ENCODE measurements at places on chromosomes 5 and 9.

GRCh38 chr5:7014611-7015010 is 301.4 kb downstream of the TENT4A start:
- no peaks in the 10 kb centered on the region for H3K36me3 ChIP-seq
- H3K4me1 ChIP-seq = no peaks in the 10 kb centered on the region
- no peak overlapping the region for H3K27ac ChIP-seq
- no peak for DNase-seq
- H3K4me3 ChIP-seq = no peak overlapping the region

DNA sequence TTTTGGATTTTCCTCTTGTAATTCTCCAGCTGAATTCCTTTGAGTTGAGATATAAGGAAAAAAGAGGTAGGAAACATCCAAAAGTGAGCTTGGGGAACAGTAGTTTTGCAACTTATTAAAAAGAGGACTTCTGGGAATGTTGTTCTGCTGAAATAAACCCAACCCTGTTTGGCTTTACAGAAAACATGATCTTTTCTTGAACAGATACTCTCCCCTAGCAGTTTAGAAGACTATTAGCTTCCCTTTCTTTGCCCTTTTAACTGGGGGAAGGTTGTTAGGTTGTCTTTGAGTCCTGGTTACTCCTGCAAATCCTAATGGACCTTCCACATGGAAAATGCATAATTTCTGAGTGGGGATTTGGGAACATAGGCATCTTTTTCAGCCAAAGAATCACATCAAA is 168.7 kb upstream of the RPS23 start:
- no peak overlapping the region for H3K4me3 ChIP-seq
- H3K27ac ChIP-seq = no peak overlapping the region
- DNase-seq = no peak
- no peaks in the 10 kb centered on the region for H3K4me1 ChIP-seq

DNA sequence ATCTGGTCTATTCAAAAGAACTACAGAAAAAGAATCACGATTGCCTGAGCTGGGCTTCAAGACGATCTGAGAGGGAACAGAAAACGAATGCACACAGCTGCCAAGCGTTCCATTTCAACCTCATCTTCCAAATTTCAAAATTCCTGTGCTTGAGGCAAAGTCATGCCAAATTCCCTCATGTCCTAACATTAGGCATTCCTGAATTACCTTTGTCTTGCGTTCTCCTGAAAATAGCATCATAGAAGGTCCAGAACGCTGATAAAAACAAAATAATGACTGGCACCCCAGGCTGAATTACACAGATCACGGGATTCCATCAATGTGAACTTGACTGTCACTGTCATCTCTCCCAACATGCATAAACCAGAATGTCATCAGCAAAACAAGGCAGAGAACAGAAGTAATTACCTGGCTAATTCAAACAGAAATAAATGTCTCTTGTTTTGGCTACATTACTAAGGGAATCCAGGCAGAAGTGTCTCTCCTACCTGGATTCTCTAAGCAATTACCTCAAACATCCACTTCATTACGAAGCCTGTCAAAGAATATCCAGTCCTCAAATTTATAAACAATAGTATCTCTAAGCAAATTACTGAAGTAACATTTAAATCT is 12.0 kb upstream of the CDH6 start:
- DNase-seq = no peak
- H3K36me3 ChIP-seq = no peaks in the 10 kb centered on the region
- no peak overlapping the region for H3K4me3 ChIP-seq
- H3K27ac ChIP-seq = no peak overlapping the region
- H3K27me3 ChIP-seq = no peaks in the 10 kb centered on the region
- no peaks in the 10 kb centered on the region for H3K4me1 ChIP-seq

DNA sequence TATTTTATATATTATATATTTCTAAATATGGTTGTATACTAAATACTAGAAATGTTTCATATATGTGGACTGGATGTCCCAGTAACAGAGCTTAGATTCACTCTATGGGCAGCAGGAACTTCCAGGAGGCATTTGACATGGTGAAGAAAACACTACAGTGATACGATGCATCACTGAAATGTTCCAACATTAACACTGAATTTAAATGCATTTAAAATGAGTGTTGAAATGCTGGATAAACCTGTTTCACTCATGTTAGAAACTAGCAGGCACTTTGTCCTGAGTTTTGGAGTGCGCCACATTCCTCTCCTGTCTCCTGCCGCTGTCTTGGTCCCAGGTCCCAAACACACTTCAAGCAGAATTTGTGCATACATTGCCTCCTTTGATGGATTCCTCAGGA is 237.8 kb upstream of the NFIL3 start:
- peaks cover 7% of the 10 kb centered on the region for H3K27me3 ChIP-seq
- H3K4me1 ChIP-seq = no peaks in the 10 kb centered on the region
- DNase-seq = no peak

GRCh38 chr9:91130796-91131318 is 230.9 kb downstream of the AUH start:
- no peaks in the 10 kb centered on the region for H3K36me3 ChIP-seq
- H3K4me1 ChIP-seq = peaks cover 5% of the 10 kb centered on the region
- no peak overlapping the region for H3K4me3 ChIP-seq

DNA sequence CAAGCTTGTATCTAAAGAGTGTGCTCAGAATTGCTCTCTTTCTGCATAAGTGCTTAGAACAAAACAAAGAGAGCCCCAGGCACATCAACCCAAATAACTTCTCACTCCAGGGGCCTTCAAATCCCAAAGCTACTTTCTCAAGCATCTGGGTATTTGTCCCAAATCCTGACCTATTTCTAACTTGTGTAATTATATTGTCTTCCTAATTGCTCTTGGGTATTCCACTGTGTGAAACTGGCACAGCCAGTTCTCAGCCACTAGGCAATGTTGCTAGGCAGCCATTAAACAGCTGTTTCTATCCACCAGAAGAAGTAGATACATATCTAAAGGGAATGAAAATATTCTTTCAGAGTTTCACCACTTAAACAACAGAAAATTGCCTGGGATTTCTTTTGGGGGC is 198.8 kb downstream of the PRELID2 start:
- no peaks in the 10 kb centered on the region for H3K27me3 ChIP-seq
- no peaks in the 10 kb centered on the region for H3K4me1 ChIP-seq
- no peak overlapping the region for H3K4me3 ChIP-seq
- DNase-seq = no peak

DNA sequence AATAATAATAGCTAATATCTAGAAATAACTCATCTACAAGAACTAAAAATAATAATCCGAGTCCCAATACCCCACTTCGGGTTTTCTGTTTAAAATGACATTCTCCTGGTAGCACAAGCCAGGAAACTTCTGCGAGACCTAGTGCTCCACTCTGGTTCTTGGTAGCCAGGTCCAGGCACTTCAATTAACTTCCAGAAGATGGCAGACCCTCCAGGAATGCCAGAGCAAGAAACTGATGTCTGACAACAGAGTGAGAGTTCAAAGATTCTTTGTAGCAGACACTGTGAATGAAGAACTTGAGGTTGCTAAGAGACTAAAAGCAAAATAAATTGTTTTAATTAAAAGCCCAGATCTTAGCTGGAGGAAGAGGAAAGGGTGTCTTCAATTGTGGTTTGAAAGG is 1963.3 kb upstream of the CDH9 start:
- no peak for DNase-seq
- H3K27ac ChIP-seq = no peak overlapping the region
- no peak overlapping the region for H3K4me3 ChIP-seq
- H3K27me3 ChIP-seq = no peaks in the 10 kb centered on the region
- H3K36me3 ChIP-seq = no peaks in the 10 kb centered on the region
- no peaks in the 10 kb centered on the region for H3K4me1 ChIP-seq

GRCh38 chr9:112849363-112849922 is 41.2 kb downstream of the SLC46A2 start:
- H3K4me3 ChIP-seq = no peak overlapping the region
- no peak overlapping the region for H3K27ac ChIP-seq
- peaks cover 15% of the 10 kb centered on the region for H3K36me3 ChIP-seq

DNA sequence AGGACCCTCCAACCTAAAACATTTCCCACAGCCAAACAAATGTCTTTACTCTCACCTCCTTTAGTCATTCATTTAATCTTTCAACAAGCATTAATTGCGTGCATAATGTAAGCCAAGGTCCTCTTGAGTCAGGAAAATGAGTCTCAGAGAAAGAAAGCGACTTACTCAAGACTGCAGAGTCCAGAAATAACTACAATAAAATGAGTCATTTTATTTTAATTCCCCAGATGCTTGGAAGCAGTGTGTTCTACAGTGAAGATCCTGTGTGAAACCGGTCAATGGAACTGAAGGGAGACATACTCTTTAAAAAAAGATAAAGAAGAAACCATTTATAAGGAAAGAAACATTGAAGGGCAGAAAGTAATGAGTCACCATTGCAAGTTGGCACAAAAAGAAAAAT is 513.7 kb downstream of the CDK5RAP2 start:
- no peaks in the 10 kb centered on the region for H3K36me3 ChIP-seq
- no peaks in the 10 kb centered on the region for H3K27me3 ChIP-seq
- no peak overlapping the region for H3K27ac ChIP-seq
- no peak for DNase-seq

DNA sequence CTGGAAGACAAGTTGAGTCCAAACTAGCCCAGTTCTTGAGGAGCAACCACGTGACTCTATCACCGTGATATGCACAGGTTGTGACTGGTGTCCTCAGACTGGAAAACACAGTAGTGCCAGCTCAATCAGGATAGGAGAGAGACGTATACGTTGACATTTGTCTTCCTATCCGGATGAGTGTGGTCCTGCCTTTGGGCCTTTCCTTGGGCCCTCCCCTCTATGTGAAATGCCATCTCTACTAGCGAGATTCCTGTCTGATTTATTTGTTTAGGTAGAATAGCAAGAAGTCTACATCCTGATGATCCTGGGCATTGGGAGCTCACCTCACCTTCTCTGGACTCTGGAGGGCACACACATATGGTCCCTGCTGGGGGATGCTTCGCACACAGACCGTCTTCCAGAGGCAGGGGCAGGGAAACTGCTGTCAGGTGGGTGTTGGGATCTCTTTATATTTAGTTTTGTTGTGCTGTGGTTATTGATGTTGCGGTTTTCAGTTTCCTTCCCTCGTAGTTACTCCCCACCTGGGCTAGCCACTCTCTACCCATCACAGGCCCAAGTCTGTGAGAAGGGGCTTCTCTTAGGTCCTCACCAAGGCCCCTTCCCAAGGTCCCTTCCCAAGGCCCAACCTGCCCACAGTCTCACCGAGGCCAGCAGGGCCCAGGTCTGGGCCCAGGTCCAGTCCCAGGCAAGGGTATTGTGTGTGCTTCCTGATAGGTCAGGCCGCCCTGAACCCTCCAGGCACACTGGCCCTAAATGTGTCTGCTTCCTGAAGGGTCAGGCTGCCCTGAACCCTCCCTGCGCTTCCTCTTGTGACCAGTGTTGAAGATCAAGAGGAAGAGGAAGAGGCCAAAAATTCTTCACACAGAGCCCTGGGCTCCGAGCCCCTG is 19.0 kb upstream of the SPINK4 start:
- no peaks in the 10 kb centered on the region for H3K27me3 ChIP-seq
- H3K4me1 ChIP-seq = peaks cover 10% of the 10 kb centered on the region
- no peaks in the 10 kb centered on the region for H3K36me3 ChIP-seq
- no peak overlapping the region for H3K4me3 ChIP-seq
- no peak for DNase-seq

GRCh38 chr5:39471836-39472508 is 47.2 kb upstream of the DAB2 start:
- H3K4me3 ChIP-seq = no peak overlapping the region
- no peak overlapping the region for H3K27ac ChIP-seq
- H3K36me3 ChIP-seq = no peaks in the 10 kb centered on the region

- peaks cover 62% of the 10 kb centered on the region for H3K27me3 ChIP-seq
- peaks cover 5% of the 10 kb centered on the region for H3K4me1 ChIP-seq
- no peak overlapping the region for H3K27ac ChIP-seq
- no peak for DNase-seq
Observed at GRCh38 chr5:73312146-73312871, 136.3 kb downstream of the FOXD1 start.

GRCh38 chr5:74613283-74613682 is 27.2 kb downstream of the ENC1 start:
- DNase-seq = no peak
- H3K4me1 ChIP-seq = no peaks in the 10 kb centered on the region
- no peaks in the 10 kb centered on the region for H3K36me3 ChIP-seq

- no peak for DNase-seq
- H3K27ac ChIP-seq = no peak overlapping the region
- H3K4me3 ChIP-seq = no peak overlapping the region
- H3K4me1 ChIP-seq = no peaks in the 10 kb centered on the region
Observed at GRCh38 chr9:117929868-117930267, 225.7 kb downstream of the TLR4 start.

All from CD4-positive, alpha-beta T cell (primary cell).